ENCODE measurements at places on chromosomes 6 and 20.

DNA sequence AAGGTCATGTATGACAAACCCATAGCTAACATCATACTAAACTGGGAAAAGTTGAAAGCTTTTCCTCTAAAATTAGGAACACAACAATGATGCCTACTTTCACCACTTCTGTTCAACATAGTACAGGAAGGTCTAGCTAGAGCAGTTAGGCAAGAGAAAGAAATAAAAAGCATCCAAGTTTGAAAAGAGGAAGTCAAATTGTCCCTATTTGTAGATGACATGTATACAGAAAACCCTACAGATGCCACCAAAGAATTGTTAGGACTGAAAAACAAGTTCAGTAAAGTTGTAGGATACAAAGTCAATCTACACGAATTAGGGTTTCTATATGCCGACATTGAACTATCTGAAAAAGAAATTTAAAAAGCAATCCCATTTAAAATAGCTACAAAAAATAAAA is 89.4 kb upstream of the GLP1R start:
- no peak for DNase-seq

- no peak for DNase-seq
Measured at GRCh38 chr6:165825256-165825815, 162.3 kb upstream of the PDE10A start.

DNA sequence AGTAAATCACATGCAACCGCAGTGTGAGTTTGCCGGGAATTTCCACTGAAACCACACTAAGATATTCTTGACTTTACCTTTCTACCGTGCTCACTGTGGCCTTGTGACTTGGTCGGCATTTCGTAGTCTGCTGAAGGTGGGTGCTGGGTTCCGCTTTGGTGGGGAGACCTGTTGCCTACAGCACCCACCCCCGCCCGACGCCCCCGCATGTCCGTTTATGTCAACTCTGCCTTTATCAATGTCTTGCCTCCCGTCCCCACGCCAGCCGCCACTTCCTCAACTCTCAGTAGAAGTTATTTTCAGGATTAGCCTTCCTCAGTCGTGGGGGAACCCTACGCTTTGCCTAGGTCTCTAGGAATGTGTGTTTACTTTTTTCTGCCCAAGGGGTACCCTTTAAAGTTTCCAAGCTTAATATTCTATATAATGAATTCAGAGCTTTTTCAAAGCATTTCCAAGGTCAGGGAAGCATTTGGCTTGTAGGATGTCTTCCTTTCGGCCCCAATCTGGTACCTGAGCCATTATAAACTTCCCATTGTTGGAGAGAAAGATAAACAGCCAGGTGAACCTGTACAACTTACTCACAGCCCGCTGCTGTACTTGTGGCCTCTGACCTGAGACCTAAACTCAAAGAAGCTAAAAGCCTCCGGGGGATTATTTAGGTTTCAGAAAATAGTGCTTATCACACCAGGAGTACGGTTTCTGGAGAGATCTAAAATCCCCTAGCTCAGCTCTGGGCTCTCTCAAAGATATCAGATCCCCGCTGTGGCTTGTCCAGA is 54.2 kb downstream of the TBC1D7 start:
- peak; percentile 90 for DNase-seq

GRCh38 chr6:4986999-4987398 is 16.8 kb downstream of the RPP40 start:
- no peak for DNase-seq

DNA sequence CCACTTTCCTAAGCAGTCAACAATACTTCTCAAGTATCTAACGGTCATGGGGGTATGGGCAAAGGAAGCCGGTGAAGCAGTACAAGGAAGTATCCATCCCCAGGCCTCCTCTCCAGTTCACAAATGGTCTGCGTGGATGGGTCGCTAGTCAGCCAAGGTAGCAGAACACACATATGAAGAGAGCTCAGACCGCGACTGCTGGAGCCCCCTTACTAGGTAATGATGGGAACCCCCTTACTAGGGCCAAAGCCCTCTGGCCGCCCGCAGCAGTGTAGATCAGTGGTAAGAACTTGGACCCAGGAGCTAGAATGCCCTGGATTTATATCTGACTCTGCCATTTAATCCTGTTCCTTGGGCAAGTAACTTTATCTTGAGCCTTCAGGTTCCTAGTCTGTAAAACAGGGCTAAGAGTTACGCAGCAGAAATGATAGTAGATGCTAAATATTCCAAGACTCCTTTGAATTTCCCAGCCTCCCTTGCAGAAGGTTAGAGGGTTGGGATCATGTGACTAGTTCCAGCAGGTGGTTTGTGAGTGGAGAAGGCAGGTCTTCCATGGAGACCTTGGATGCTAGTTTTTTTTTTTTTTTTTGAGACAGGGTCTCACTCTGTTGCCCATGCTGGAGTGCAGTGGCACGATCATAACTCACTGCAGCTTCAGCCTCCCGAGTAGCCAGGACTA is 2.1 kb upstream of the CLPSL2 start:
- DNase-seq, result no peak

- DNase-seq, result peak; percentile 18
Measured at GRCh38 chr6:158770533-158771330, 48.4 kb downstream of the EZR start.

DNA sequence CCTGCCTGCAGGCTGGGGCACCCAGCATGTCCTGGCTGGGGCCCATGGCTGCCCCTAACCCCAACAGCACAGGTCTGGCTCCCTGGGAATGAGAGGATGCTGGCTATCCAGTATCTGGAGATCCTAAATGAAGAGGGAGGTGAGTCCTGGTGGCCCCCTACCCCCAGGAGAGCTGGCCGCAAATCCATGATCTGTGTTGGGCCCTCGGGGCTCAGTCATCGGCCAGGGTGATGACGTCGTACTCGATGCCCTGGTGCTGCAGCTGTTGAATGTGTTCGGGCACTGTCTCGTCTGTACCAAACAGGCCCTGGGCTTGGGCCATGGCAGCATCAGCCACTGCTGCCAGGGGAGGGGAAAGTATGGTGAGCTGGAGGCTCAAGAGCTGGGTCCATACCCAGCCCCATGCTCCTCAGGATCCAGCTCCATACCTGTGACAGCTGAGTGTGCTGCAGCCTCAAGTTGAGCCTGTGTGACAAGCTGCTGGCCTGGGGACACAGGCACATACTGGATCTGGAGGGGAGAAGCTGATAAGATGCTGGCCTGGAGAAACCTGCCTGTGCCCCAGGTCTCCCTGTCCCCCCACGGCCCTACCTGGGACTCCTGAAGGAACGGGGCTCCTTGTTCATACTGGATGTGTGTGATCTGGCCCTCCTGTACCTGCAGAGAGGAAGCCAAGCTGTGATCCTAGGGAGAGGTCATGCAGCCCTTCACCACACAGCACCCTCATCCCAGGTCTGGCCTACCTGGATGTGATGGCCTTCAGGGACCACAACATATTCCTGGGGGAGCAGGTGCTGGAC is 14.5 kb downstream of the PCIF1 start:
- DNase-seq, result no peak

DNA sequence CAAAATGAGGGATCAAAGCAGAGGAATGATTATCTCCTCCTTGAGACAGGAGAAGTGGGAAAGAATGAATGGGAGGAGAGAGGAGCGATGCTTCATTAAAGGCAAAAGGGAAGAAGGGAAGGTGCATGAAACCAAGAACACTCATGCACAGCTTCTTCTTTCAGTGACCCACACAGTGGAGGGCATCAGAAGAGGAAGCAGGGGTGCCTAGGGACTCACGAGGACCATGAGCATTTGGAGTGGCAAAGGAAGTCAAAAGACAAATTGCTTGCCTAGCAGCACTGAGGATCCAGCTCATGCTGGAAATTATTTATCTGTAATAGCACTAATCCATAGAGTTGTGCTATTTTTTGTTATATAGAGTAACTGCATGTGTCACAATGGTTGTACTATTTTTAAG is 66.1 kb downstream of the SMLR1 start:
- no peak for DNase-seq

DNA sequence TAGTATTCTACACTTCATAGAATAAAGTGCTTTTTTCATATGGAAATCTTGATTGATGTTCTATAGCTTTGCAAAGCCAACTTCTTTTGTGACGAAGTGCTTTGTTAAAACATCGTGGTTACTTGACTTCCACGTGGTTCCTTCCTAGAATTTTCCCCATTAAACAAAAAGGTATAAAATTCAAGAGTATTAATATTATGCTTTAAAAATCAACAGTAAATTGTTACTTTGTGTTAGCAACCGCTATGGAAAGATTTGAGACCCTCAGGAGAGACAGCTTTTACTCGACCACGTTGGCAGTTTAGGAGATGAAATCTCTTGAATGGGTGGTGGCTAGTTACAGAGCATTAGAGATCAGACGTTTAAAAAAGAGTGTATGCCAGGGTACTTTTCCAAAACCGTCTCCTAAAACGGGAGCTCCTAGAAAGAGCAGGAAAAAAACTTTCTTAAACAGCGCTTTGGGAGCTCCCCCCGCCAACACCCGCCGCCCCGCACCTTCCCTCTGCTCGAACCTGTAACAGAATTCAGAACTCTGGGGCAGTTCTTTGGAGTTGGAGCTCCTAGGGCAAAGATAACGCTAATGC is 920 bp downstream of the GJA1 start:
- DNase-seq, result no peak

- DNase-seq, result no peak
Measured at GRCh38 chr6:153623496-153623895, 415.5 kb upstream of the OPRM1 start.

DNA sequence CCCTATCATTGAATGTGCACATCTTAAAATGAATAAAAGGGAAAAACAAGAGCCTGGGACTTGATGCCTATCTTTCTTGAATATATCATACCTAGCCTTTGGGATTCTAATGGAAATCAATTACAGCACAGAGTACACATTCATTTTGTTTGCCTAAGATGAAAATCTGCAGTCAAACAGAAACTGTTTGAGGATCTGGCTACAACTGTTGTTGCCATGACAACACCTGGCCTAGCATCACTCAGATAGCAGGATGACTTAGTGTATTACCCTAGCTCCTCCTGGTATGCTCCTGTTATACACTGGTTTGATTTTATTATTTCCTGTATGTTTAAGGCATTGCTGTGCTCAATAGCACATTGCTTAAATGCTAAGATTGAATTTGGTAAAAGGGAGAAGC is 71.5 kb upstream of the LAMP5 start:
- DNase-seq, result no peak

- DNase-seq, result peak; percentile 89
Measured at GRCh38 chr6:157380779-157381561, at the start of gene ZDHHC14. ZDHHC14 (plus strand) TSS chr6:157381190.
